Articular chondrocyte of knee joint (primary cell): ENCODE measurements at places on chromosomes 2 and 18. TPM values are rescaled to one million over a fixed set of nuclear protein-coding genes. Genes with fewer than 3 reads are reported as not detected.

Gene ARHGAP25
- total RNA-seq: 0.39 and 0.43 TPM in 2 replicates

Gene ESCO1
- total RNA-seq: 20.6 and 22.9 TPM in 2 replicates

Gene MYO7B
- total RNA-seq: 0.11 and 0.13 TPM in 2 replicates

Gene TMEM178A
- total RNA-seq: 0.26 and 1.7 TPM in 2 replicates

Gene OR6B2
- total RNA-seq: not detected in 2 replicates

Gene DNAJC5G
- not detected in 2 replicates for total RNA-seq
